ENCODE measurements at places on chromosomes 5 and 9. TPM values are rescaled to one million over a fixed set of nuclear protein-coding genes. Genes with fewer than 3 reads are reported as not detected.

Gene TLE1
- total RNA-seq: 30.6 TPM

Gene HSD17B3
- total RNA-seq: not detected

Gene NINJ1
- 36.3 TPM for total RNA-seq

Gene CSNK1G3
- 62.8 TPM for total RNA-seq

Gene WHRN
- total RNA-seq: 2.3 TPM

Gene OR2V1
- not detected for total RNA-seq

Gene DAB2
- 76.8 TPM for total RNA-seq

Gene SLC6A7
- not detected for total RNA-seq

Gene KLF9
- total RNA-seq: 27.9 TPM

Gene OR1Q1
- total RNA-seq: not detected

Gene FIBCD1
- total RNA-seq: 26.0 TPM

Gene GARIN3
- not detected for total RNA-seq

Gene PCDHB14
- 1.5 TPM for total RNA-seq

Gene STPG3
- not detected for total RNA-seq

Gene COQ4
- 19.6 TPM for total RNA-seq

Gene SPATA31E1
- total RNA-seq: not detected

Gene GGTA1
- not detected for total RNA-seq

Gene STK32A
- 3.0 TPM for total RNA-seq

Gene LCN12
- 0.51 TPM for total RNA-seq

Gene CCNB1
- 22.0 TPM for total RNA-seq

Gene SLCO6A1
- not detected for total RNA-seq

Gene PCDHB16
- 0.30 TPM for total RNA-seq

Gene DTWD2
- total RNA-seq: 6.4 TPM

Gene EIF4E1B
- not detected for total RNA-seq

Gene WNT8A
- total RNA-seq: not detected

Gene SEMA6A
- total RNA-seq: 0.05 TPM

Gene EQTN
- total RNA-seq: not detected

Gene GFI1B
- not detected for total RNA-seq

Gene ZFAND5
- total RNA-seq: 199 TPM

Gene TMC1
- 0.28 TPM for total RNA-seq

Measured in smooth muscle cell of the umbilical artery (primary cell).